ENCODE measurements at places on chromosomes 16 and 17. TPM values are rescaled to one million over a fixed set of nuclear protein-coding genes. Genes with fewer than 3 reads are reported as not detected.

MYH1 gene
- not detected for polyA plus RNA-seq

TUBB3 gene
- 55.2 TPM for polyA plus RNA-seq

ATP1B2 gene
- not detected for polyA plus RNA-seq

ZNHIT3 gene
- polyA plus RNA-seq: 43.6 TPM

DPEP3 gene
- polyA plus RNA-seq: not detected

YBX2 gene
- 0.11 TPM for polyA plus RNA-seq

SREBF1 gene
- 14.2 TPM for polyA plus RNA-seq

TBC1D3C gene
- polyA plus RNA-seq: not detected

DRC3 gene
- polyA plus RNA-seq: 1.2 TPM

SBK1 gene
- not detected for polyA plus RNA-seq

SPEM3 gene
- polyA plus RNA-seq: not detected

KPNB1 gene
- 171 TPM for polyA plus RNA-seq

PABPN1L gene
- not detected for polyA plus RNA-seq

AGRP gene
- polyA plus RNA-seq: not detected

SEPTIN12 gene
- not detected for polyA plus RNA-seq

KRT28 gene
- not detected for polyA plus RNA-seq

ALDH3A1 gene
- 0.11 TPM for polyA plus RNA-seq

CHST4 gene
- not detected for polyA plus RNA-seq

CACNG4 gene
- polyA plus RNA-seq: 0.02 TPM

NOB1 gene
- 64.3 TPM for polyA plus RNA-seq

UTS2R gene
- not detected for polyA plus RNA-seq

GNAO1 gene
- polyA plus RNA-seq: 6.2 TPM

ZNF423 gene
- polyA plus RNA-seq: 0.22 TPM

FNDC8 gene
- polyA plus RNA-seq: not detected

KRTAP9-8 gene
- polyA plus RNA-seq: not detected

PRSS27 gene
- polyA plus RNA-seq: 0.81 TPM

TMEM114 gene
- not detected for polyA plus RNA-seq
